ENCODE measurements at places on chromosomes 11 and 22.

DNA sequence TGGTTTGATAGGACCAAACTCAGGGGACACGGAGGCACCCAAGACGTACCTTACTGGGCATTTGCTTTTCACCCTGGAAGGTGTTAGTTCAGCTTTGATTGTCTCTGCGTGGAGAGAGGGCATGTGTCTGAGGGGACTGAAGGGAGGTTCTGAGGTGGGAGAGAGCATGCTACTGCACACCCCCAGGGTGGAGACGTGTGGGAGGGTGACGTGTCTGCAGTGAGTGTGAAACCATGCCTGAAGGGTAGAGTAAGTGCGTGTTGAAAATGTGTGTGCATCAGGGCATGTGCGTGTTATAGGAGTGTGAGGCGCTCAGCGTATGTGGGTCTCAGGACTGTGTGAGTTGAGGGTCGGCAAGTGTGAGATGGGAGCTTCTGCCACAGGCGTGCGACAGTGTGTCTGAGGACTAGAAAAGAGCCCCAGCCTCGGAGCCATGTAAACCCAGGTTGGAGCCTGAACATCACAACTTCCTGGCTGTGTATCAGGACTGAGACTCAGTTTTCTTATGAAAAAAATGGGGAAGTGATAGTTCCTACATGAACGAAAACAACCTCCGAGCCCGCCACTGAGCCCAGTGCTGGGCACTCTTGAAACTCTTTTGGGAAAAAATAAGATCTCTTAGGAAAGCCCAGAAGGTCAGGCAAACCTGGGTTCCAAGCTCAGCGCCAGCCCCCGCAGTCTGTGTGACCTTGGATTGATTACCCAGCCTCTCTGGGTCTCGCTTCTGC, 11.8 kb upstream of the KCNJ11 start:
- DNase-seq, result no peak

- no peak for DNase-seq
Measured at GRCh38 chr22:21933910-21934309, 18.7 kb downstream of the PPM1F start.

GRCh38 chr11:46249103-46249937, 28.1 kb upstream of the CREB3L1 start:
- no peak for DNase-seq

GRCh38 chr22:24186352-24186740, 5.1 kb downstream of the SUSD2 start:
- DNase-seq, result no peak

- peak; percentile 94 for DNase-seq
Measured at GRCh38 chr11:76799066-76799804, 16.1 kb downstream of the TSKU start.

- no peak for DNase-seq
Measured at GRCh38 chr11:113446112-113446511, 29.1 kb downstream of the DRD2 start.

DNA sequence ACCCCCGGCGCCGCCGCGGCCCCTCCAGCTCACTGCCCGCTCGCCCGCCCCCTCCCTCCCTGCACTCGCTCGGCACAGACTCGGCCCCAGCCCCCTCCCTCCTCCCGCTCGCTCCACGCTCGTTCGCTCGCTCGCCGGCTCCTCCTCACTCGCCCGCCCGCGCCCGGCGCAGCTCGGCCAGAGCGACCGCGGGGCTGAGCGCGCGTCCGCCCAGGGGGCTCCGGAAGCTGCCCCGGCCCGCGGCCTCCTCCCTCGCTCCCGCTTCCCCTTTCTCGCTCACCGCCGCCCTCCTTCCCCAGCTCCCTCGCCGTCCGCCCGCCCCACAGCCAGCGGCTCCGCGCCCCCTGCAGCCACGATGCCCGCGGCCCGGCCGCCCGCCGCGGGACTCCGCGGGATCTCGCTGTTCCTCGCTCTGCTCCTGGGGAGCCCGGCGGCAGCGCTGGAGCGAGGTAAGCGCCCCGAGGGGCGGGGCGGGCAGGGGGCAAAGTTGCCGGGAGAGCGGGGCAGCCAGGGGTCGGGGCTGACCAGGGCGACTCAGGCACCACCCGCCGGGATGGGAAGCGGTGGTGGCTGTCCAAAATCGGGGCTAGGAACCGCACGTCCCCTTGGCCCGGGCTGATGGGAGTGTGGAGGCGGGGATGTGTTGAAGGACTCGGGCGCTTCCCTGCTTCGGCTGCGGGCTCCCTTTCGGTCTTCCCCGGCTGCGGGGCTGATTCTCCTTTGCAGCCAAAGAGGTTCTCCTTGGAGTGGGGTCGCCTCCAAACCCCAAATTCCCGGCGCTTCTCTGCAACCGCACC, at the start of gene SEZ6L:
Gene SEZ6L, plus strand, starts transcription at position 148 of the 797 bp plus-strand sequence. Its CDS starts 208 bp downstream, at position 356.
- peak; percentile 44 for DNase-seq

GRCh38 chr22:29117799-29118477, 45.1 kb downstream of the KREMEN1 start:
- DNase-seq, result no peak

- DNase-seq, result no peak
Measured at GRCh38 chr22:23268877-23269276, 88.6 kb downstream of the BCR start.

Data from Right ventricle myocardium superior (tissue), 1 donor.